ENCODE measurements at places on chromosomes 1 and 21. TPM values are rescaled to one million over a fixed set of nuclear protein-coding genes. Genes with fewer than 3 reads are reported as not detected.
A peak's percentile ranks its signal among the peaks of the same experiment; 100 is the strongest.

The LPAR3 gene
- 2.3 TPM for total RNA-seq

DNA sequence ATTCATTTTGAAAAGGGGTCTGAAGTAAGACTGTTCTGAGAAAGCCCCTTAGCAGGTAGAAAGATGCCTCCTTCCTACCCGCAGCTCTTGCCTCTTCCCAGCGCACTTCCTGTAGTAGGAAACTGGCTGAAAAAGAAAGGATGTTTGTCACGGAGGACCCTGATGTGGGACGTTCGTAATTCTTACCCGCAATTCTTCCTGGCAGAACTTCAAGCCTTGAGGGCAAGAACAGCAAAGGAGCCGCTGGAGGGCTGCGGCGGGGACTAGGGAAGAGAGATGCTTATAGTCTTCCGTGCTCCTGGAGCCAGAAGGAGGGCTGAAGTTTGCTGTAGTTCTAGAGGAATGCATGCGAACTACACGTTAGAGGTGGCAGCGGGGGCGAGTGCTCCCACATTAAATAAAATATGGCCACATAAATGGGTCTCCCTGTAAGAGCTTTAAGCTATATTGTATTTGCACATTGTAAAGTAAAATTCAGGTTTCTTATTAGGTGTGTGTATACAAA, 6.3 kb downstream of the C1orf53 start:
- no peak for DNase-seq

GRCh38 chr21:23822760-23823159, 1784.5 kb downstream of the MRPL39 start:
- DNase-seq: no peak

GRCh38 chr1:27428316-27429028, 36.0 kb downstream of the GPR3 start:
- no peak for DNase-seq

DNA sequence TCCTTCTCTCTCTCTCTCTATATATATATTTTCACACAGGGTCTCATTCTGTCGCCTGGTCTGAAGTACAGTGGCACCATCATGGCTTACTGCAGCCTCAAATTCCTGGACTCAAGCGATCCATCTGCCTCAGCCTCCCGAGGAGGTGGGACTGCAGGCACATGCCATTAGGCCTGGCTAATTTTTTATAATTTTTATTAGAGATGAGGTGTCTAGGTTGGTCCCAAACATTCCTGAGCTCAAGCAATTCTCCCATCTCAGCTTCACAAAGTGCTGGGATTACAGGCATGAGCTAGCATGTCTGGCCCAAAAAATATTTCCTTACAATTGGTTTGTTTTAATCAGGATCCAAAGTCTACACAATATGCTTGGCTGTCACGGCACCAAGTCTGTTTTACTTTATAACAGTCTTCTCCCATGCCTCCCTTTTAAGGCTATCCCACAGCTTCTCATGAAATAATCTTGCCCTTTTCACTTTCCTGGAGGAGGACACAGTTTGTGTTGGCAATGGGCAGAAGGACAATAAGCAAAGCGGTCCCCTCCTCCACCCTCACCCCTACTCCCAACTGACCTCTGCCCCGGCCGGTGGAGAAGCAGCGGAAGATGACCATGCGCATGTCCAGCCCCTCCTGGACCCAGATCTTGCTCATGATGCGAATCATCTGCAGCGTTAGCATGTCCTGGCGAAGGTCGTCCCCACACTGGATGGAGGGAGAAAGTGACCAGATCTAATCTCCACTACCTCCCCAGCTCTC, 28.2 kb upstream of the PPP1R15B start:
- no peak for DNase-seq

DNA sequence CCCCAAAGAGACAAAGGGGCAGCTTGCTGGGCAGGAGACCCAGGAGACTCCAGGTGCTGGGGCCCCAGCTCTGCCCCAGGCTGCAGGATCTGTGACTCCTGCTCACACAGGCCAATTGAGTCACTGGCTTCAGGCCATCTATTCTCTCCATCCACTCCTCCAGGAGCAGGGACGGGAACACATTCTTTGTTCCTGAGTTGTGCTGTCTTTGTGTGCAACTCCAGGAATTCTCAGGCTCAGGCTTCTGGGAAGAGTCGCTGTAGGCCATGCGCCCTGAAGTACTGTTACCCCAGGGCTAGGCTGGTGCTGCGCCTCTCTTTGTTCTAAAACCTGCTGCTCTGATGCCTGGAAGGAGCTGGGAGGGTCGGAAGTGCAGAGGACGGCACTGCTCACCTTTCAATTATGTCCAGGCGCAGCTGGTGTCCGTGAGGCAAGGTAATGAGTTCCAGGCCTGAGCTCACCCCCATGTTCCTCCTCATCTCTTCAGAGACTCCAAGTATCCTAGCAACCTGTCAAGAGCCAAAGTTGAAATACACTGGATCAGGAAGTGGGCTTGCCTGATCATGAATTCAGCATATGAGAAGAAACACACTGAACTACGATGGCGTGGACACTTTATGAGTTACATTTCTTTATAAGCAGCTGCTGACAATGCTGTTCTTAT, 105.9 kb downstream of the BCAR3 start:
- DNase-seq: no peak

The BACH1 gene
- total RNA-seq: 66.9 TPM

The LRRC38 gene
- not detected for total RNA-seq

GRCh38 chr21:34520764-34521508, 8.9 kb upstream of the KCNE1 start:
- no peak for DNase-seq

DNA sequence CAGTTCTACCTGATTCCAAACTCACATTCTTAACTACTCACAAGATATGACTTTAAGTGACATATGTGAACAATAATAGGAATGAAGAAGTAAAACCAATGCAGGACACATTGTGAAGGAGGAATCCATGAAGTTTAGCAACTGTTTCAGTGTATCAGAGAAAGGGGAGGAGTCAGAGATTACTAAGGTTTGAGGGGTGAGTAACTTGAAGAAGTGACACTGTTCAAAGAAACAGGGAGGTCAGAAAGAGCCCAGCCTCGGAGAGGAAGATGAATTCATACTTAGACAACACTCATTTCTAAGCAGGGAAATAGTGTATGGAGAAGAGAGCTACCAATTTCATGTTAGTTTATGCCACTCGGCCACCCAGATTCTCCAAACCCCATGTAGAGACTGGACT, 28.2 kb upstream of the RPF1 start:
- no peak for DNase-seq

GRCh38 chr21:17139696-17140095, 373.1 kb upstream of the CXADR start:
- no peak for DNase-seq

DNA sequence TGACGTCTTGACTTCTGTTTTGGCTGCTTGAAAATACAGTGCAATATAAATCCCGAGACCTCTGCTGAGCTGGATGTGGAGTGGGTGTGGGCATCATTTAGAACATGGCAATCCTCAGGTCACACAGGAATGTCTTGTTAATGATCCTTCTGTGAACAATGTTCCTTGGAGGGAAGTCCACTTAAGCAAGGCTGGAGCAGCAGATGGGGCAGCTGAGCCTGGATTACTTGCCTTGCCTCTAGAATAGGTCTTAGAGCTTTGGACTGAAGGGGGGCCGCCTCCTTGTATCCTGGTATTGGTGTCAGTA, 926 bp upstream of the SCMH1 start:
- DNase-seq: no peak

- DNase-seq: no peak
Observed at GRCh38 chr1:169484101-169484500, 1.6 kb downstream of the SLC19A2 start.

The LYPD8 gene
- total RNA-seq: 310 TPM

GRCh38 chr1:188877668-188878067, 1600.0 kb downstream of the BRINP3 start:
- no peak for DNase-seq

DNA sequence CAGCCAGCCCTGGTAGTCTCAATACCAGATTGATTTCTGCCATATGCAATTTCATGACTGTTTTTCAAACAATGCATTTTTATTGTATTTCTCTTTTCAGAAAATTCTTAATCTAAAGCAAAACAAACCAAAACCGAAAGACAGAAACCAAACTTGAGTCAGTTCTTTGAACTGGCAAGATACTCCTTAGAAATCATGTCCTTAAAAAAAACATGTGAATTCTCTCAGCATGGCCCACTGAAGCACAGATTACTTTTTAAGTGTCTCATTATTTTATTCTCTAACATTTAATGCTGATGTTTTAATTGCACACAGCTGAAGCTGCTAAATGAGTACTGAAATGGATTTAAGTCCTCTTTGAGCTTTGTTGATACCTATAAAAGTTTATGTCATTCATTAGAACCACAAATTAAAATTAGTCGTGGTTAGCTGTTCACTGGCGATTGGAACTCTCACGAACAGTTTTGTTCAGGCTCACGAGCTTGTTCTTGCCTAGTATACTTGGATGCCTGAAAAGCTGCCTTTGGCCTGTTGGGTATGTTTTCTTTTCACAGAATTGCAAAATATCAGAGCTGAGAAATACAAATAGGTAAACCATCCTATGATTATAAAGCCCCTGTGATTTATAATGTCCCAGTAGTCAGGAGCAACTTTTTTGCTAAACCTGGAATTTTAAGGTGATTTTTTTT, 87.5 kb downstream of the CAMTA1 start:
- no peak for DNase-seq

GRCh38 chr1:186002406-186002805, 268.2 kb downstream of the HMCN1 start:
- no peak for DNase-seq

The MIXL1 gene
- total RNA-seq: not detected

DNA sequence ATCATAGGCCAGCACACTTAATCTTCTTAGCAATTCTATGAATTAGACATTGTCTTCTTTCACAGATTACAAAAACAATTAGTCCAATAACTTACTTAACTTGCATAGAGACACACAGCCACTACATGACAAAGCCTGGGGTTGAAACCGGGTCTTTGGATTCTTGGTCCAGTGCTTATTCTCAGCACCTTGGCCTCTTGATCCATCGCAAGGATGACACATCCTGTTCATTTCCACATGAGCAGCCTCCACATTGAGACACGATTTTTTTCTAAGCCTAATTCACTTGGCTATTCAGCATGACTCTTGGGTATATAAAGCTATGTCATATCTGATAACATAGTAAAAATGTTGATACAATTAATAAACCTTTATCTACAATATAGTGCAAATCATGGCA, 221.0 kb upstream of the FOXD3 start:
- DNase-seq: no peak

DNA sequence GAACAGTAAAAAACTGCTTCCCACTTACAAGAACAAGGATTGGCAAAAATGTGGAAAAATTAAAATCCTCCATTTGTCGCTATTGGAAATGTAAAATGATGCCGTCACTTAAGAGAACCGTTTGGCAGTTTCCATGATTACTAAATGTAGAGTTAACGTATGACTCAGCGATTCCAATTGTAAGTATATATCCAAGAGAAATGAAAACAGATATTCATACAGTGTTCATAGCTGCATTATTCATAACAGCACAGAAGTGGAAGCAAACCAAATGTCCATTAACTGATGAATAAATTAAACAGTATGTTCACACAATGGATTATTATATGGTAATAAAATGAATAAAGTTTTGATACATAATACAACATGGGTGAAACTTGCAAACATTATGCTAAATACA, 971.0 kb downstream of the AMY1C start:
- no peak for DNase-seq

GRCh38 chr1:19484338-19484797, 971 bp downstream of the CAPZB start:
- DNase-seq: no peak

- no peak for DNase-seq
Observed at GRCh38 chr1:156809281-156809680, 7.4 kb downstream of the SH2D2A start.

DNA sequence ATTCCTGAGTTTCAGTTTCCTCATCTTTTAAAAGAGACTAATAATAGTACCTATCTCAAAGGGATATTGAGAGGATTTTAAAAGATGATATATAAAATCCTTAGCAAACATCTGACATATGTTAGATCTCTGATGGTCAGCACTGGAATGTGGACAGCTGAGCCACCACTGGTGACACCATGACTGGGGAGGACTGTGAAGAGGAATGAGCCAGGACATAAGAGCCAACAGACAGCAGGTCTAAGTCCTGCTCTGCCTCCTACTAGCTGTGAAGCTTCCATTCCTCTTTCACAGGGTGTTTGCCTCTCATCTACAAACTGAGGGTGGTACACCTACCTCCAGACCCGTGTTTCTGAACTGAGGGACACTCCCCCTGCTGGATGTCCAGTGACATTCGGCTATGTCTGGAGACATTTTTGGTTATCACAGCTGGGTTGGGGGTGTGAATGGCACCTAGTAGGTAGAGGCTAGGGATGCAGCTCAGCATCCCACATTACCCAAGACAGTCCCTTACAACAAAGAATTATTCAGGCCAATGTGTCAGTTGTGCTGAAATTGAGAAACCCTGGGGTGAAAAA, 109.1 kb upstream of the OLIG2 start:
- no peak for DNase-seq

The LCE3A gene
- total RNA-seq: not detected

The EPB41 gene
- total RNA-seq: 74.0 TPM

The PTTG1IP gene
- 414 TPM for total RNA-seq

- no peak for DNase-seq
Observed at GRCh38 chr1:93807311-93807930, 71.6 kb downstream of the DNTTIP2 start.

DNA sequence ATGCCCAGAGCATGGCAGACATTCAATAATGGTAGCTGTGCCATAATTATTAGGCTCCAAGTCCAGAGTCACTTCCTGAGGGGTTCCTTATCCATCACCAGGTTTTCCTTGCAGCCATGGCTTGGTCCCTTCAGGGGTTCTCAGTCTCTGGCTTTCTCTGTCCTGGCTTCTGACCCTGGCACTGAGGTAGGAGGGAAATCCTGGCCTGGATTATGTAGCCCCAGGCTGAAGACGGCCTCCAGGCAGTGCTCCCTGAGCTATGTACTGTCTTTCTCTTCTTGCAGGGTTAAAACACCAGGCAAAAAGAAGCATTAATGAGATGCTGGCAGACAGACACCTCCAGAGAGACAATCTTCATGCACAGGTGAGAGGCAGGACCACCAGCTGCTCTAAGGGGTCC, 9.5 kb upstream of the PADI3 start:
- DNase-seq: peak; percentile 68

- no peak for DNase-seq
Observed at GRCh38 chr21:17460094-17460493, 52.7 kb upstream of the CXADR start.

GRCh38 chr1:46599059-46599970, 4.8 kb downstream of the MKNK1 start:
- DNase-seq: no peak

- DNase-seq: no peak
Observed at GRCh38 chr1:218426343-218426657, 81.2 kb downstream of the TGFB2 start.

- no peak for DNase-seq
Observed at GRCh38 chr1:115204513-115204912, 115.2 kb upstream of the TSPAN2 start.

The CFAP410 gene
- total RNA-seq: 19.8 TPM

DNA sequence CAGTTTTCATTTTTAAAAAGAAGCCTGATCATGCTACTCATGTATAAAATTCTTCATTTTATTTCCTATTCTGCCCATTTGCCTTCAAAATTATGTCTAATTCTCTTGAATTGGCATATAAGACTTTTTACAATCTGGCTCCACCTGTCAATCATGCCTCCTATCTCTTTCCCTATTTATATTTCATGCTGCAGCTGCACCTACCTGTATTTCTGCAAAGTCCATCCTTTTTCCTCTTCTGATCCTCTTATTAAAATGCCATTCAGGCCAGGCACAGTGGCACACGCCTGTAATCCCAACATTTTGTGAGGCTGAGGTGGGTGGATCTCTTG, 30.6 kb upstream of the UAP1 start:
- no peak for DNase-seq
